ENCODE measurements at places on chromosomes 4 and X. TPM values are rescaled to one million over a fixed set of nuclear protein-coding genes. Genes with fewer than 3 reads are reported as not detected.

DNA sequence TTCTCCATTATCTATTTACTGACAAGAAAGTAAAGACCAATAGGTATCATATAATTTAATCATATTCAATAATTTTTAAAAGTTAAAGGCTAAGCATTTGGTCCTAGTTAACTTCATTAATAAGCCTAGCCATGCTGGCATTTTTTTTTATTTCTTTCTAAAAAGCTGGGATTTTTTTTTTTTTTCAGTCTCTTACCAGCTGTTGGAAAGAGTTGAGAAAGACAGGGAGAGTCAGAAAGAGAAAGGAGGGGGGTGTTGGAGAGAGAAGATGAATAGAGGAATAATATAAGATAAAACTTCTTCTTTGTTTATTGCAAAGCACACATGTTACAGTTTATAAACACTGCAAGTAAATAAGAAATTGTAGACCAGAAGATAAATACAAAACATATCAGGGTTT, 5.9 kb upstream of the NR3C2 start:
- DNase-seq, result no peak

DNA sequence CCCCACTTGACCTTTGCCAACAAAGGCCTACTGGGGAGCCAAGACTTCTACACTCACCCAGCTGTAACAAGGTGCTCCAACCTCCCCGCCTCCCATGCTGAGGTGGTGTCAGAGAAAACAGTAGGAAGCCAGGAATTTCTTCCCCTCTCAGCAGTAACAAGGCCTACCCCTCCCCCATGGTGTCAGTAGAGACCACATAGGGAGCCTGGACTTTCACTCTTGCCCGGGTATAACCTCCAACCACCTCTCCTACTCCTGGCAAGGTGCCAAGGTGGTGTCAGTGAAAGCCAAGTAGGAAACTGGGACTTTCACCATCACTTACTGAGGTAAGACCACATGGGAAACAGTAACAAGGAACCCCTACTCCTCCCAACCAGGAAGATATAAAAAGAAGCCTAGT, 93.1 kb downstream of the SLC16A2 start:
- DNase-seq, result no peak

The RAB9B gene
- not detected for total RNA-seq

DNA sequence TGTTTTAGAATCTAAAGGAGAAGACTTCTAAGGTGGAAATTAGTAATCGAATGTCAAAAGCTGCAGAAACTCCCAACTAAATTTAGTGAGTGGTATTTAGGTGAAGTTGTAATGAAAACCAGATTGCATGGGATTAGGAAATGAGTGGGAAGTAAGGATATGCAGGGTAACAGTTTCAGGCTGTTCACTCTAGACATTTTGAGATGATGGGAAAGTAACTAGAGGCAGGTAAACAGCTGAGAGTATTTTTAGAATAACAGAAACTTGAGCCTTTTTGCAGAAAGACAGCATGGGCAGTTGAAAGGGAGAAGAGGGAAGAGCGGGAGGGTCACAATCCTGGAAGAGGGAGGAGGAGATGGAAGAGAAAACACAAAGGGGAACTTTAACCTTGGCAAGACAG, 12.7 kb downstream of the SPRY1 start:
- peak; percentile 44 for DNase-seq

- DNase-seq, result peak; percentile 73
Measured at GRCh38 chr4:185134307-185134869, 8.7 kb upstream of the SLC25A4 start.

The UNC5C gene
- not detected for total RNA-seq

The REPS2 gene
- 0.31 TPM for total RNA-seq

DNA sequence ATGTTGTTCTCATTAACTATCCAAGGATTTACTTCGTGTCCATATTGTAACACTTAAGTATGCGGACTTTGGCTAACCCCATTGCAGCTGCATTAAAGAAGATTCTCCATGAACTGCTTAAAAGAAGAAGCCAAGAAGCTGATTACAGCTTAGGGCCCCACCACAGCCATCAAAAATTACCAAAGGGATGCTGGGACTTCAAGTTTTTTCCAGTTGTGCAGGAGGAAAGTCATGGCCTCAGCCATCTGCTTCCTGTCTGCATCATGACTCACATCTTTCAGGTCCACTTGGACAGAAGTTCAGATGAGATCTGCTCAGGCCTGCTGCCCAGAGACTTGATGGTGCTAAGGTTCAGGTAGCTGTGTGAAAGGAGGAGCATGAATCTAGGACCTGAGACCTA, 38.8 kb upstream of the CAPN6 start:
- no peak for DNase-seq

GRCh38 chr4:144572660-144573059, 73.3 kb upstream of the HHIP start:
- DNase-seq, result no peak

- no peak for DNase-seq
Measured at GRCh38 chr4:187128976-187129375, 405.3 kb upstream of the FAT1 start.

DNA sequence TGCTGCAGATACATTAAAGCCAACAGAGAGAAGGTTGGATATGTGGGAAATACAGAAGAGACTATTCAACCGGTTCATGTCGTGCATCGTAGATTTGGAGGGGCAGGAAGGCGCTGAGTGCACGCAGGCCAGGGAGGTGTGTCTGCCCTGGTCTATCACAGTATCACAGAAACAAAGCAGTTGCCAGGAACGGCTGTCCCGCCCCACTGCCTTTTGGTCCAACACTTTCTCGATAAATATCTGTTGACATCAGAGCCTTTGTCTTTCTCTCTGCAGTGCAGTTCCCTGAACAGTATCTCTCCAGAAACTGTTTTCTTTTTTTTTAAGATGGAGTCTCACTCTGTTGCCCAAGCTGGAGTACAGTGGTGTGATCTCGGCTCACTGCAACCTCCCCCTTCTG, 151.1 kb upstream of the BCOR start:
- DNase-seq, result no peak

The CSAG1 gene
- not detected for total RNA-seq

DNA sequence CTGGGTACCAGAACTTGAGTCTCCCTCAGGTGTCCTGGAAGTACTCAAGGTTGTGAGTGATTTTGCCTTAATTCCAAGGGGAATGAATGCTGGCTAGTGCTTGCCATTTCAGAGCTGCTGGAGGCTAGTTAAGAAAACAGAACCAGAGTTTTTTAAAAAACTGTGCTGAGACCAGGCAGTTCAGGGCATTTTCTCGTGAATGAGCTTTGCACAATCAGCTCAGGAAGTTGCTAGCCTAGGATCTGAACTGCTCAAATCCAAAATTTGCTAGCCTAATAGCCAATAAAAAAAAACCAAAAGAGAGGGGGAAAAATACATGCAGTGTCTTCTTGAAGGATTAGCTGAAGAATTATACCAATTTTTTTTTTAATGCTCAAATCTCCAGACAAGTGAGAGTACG, 292.7 kb downstream of the FBXW7 start:
- DNase-seq, result no peak

DNA sequence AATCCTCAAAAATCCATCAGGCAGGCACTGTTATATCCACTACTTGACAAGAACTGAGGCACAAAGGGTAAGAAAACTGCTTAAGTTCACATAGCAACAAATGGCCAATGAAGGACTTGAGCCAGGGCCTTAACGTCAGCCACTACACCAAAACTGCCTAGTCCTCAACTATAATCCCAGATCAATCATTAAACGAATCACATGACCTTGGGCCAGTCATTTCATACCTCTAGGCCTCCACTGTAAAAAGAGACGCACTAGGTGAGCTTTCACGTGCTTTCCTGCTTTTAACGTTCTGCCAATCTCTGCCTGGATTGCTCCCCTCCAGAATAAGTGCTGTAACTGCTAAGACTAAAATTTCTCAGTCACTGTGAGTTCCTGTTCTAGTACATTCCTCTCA, 54.7 kb downstream of the RHOXF2B start:
- DNase-seq, result no peak

- no peak for DNase-seq
Measured at GRCh38 chrX:147570483-147570882, 341.2 kb upstream of the FMR1 start.

- DNase-seq, result no peak
Measured at GRCh38 chr4:107153956-107154355, 117.8 kb upstream of the DKK2 start.

The DRD5 gene
- not detected for total RNA-seq

The CT55 gene
- total RNA-seq, result not detected

DNA sequence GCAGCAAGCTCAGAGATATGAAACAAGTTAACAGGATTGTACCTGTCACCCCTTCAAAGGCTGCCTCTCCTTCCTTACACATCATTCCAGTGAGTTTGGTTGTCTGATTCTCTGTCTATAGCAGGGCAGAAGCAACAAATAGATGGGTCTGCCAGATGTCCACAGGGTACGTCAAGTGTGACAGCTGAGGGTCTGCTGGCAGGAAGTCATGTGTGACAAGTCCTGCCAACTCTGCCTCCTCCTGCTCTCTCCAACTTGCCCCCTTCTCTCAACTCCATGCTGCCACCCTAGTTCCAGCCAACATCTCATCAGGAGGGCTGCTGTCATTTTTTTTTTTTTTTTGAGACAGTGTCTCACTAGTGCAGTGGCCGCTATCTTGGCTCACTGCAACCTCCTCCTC, 109.2 kb downstream of the NSUN7 start:
- DNase-seq, result no peak

- DNase-seq, result no peak
Measured at GRCh38 chr4:27360131-27360530, 499.5 kb downstream of the STIM2 start.
